Urinary bladder (tissue), 4 donors: ENCODE measurements at places on chromosomes 7 and 10.

GRCh38 chr7:11410656-11411644 lies 421.0 kb downstream of the THSD7A start:
- no peak for DNase-seq

GRCh38 chr7:38950309-38950708 lies 27.4 kb upstream of the POU6F2 start:
- DNase-seq: no peak

DNA sequence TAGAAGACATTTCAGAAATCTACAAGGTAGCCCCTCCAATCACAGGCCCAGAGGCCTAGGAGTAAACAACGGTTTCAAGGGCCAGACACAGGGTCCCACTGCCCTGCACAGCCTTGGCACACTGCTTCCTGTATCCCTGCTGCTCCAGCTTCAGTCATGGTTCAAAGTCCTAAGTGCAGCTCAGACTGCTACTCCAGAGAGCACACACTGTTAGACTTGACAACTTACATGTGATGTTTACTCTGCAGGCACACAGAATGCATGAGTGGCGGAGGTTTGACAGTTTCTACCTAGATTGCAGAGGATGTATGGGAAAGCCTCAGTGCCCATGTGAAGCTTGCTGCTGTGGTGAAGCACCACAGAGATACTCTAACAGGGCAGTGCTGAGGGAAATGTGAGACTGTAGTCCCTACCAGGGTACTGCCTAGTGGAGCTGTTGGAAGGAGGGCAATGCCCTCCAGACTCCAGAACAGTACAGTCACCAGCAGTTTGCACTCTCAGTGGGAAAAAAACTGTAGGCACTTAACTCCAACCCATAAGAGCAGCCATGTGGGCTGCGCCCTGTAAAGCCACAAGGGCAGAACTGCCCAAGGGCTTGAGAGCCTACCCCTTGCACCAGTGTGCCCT lies 270.0 kb downstream of the ZWINT start:
- DNase-seq: no peak

- no peak for DNase-seq
Measured at GRCh38 chr10:76236356-76236755, 804.9 kb downstream of the LRMDA start.

DNA sequence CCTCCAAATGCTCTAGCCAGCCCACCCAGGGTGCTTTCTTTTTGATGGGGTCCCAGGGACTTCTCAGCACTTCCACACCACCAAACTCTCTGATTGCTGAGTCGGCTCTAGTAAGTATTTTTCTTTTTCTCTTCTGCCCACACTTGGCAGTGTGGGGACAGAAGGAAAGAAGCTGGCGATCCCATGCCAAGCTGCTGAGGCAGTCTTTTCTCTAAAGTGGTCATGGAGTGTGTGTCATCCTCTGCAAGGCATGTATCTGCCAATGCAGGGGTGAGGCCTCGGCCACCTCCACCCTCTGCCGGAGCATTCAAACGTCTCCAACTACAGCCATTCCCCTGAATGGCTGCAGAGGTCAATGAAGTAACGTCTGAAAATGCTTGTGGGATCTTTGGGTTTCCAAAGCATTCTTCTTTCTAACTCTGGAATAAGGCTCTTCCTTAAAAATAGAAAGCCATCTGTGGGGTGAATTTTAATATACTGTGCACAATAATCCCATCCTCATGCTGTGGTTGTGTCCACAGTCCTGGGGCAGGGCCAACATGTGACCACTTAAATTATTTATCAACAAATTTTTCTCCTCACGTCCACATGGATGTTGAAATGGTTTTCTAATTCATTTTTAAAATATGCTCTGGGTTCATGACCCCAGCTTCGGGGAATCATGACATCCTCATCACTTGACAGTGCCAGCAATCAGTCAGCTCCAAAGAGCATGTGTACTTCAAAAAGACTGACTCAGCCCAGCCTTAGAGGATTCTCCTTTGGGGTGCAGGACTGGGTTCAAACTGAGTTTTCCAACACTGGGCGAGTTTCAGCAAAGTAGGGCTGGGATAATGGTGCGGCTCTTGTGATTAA lies 171.3 kb upstream of the ITGB1 start:
- no peak for DNase-seq

- DNase-seq: no peak
Measured at GRCh38 chr7:138083859-138084258, 7.6 kb downstream of the AKR1D1 start.

DNA sequence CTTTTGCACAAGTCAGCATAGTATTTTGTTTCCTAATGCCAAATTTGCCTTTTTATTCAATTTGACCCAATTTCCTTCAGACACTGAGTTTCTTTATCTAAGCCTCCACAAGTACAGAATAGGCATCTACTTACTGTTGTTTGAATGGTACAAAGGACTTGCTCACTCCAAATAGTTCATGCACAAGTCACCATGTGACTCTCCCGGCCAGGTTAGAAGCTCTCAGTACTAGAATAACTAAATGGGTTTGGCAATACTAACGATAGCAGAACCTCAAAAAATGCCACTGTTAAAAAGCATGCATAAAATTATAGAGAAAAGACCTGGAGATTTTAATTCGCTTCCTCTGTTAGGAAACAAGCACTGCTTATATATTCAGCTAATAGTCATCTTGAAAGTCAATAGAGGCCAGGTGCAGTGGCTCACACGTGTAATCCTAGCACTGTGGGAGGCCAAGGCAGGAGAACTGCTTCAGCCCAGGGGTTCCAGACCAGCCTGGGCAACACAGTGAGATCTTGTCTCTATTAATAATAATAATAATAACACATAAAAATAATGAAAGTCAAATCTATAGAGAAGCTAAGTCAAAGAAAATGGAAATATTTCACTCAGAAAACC lies 335.8 kb upstream of the MBL2 start:
- no peak for DNase-seq

DNA sequence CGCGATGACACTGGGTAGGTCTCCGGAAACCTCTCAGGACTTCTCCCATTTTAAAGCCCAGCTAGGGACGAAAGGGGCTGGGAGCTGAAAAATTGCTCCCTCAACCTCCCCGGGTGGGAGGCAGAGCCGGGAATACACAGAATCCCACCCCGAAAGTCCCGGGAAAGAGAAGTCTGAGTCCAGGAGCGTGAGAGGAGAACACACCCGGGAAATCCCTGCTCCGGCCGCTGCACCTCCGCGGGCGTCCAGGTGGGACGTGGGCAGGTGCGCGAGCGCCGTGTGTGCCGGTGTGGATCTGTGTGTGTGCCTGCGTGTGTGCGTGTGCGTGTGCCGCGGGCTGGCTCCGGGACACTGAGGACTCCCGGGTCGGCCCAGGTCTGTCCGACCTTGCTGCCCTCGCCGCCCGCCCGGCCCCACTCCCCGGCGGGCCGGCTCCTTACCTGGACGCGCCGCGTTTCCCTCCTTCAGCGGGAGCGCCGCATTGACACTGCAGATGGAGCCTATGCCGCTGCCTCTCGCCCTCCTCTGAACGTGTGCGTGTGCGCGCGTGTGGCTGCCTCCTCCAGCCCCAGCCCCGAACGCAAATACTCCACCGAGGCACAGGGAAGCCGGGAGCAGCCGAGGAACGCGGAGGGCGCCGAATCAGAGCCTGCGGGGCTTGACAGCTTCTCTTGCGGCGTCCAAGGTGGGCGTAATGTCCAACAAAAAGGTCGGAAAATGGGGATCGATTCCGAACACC lies at the start of gene PLXNA4:
PLXNA4 (minus strand) TSS at position 489 of the 739 bp plus-strand sequence. CDS start 67,777 bp downstream, outside the sequence.
- no peak for DNase-seq

- DNase-seq: no peak
Measured at GRCh38 chr7:81628951-81629350, 140.9 kb downstream of the HGF start.

GRCh38 chr7:19984231-19984632 lies 210.8 kb upstream of the TMEM196 start:
- DNase-seq: no peak

DNA sequence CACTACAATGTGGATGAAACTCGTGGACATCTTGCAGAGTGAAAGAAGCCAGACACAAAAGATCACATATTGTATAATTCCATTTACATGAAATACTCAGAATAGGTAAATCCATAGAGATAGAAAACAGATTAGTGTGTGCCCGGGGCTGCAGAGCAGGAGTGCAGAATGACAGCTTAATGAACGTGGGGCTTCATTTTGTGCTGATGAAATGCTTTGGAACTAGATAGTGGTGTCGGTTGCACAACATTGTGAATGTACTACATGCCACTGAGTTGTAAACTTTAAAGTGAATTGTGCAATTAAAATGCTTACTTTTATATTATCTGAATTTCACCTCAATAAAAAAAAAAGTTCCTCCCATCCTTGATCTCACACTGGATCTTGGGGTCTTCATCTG lies 31.8 kb upstream of the CARD11 start:
- no peak for DNase-seq
